Activated T-helper 1 cell treated with Interleukin-2 at 50 U/mL for 16 hours (primary cell): ENCODE measurements at places on chromosomes 12 and 14.
A peak's percentile ranks its signal among the peaks of the same experiment; 100 is the strongest.

DNA sequence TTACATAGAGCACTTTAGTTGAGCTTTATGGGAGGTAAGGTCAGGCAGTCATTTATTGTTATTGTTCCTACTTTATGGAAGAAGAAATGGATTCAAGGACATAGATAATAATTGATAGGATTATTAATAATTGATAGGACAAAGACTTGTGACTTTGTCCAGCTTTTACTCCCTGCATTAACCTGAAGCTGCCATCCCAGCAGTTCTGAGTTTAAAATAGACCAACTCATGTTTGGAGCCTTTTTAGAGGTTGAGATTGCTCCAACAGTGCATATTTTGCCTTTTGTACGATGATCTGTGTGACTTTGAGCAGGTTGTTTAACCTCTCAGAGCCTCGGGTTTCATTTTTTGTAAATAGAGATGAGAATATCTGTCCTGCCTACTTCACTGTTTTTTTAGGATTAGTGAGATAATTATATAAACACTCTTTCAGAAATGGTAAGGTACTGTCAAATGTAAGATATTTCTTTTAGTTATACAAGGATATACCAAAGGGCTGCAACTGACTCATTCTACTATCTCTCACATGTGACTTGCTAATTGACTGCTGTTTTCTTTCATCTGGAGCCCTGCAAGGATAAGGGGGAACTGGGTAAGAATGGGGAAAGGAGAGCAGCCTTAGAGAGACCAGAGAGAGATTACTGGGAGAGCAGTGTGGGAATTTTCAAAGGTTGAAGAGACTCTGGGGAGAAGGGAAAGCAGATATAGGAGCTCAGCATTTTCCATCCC is 15.3 kb downstream of the WDR20 start:
- DNase-seq: no peak

DNA sequence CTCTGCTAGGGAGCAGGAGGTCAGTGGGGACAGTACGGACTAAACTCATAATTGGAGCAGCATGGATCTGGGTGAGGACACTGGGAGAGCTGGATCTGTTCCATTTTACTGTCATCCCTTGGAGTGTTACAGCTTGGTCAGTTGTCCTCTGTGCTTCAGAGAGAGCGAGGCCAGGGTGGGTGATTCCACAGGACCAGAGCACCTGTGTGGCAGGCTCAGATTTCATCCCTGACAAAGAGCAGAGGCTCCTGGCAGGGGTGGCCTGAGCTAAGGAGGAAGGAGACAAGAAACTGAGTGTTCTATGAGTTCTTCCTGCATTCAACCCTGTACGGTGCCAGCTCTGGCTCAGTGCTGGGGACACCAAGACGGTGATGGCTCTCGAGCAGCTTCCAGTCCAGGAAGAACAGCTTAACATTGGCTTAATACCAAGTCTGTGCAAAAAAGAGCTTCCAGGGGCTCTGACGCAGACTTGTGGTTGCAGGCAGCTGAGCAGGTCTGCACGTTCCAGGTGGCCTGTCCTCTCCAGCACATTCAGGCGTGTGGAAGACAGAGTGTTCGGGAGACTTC is 8.4 kb upstream of the PGF start:
- DNase-seq: no peak

- no peak for DNase-seq
Measured at GRCh38 chr12:64385468-64385867, 5.1 kb downstream of the C12orf56 start.

DNA sequence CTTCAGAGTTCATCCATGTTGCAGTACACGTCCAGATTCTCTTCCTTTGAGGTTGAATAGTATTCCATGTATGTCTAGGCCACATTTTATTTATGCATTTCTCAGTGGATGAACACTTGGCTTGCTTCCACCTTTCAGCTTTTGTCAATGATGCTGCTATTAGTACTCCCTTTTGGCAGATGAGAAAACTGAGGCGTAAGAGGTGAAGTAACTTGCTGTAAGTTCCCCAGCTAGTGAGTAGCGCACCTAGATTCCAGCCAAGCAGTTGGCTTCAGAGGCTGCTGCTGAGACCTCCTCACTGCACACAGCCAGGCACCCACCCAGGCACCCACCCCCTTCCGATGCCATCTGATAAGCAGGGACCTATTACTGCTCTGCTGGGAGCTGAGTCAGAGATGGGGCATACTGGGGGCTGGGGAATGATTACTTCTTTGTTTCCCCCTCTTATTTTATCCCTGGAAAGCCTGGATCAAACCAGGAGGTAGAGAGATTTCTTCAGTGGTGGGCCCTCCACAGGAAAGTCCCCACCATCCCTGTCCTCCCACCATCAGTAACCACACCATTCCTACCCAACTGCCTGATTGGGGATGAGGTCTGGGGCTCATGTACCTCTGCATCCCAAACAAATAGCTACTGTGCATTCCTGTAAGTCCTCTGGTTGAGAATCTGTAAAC is 234.6 kb downstream of the PCNX1 start:
- no peak for DNase-seq

- DNase-seq: no peak
Measured at GRCh38 chr12:108277613-108278012, 61.5 kb downstream of the CMKLR1 start.

- DNase-seq: no peak
Measured at GRCh38 chr12:113504917-113505316, 33.2 kb upstream of the LHX5 start.

- no peak for DNase-seq
Measured at GRCh38 chr12:2092890-2093289, 40.1 kb downstream of the CACNA1C start.

DNA sequence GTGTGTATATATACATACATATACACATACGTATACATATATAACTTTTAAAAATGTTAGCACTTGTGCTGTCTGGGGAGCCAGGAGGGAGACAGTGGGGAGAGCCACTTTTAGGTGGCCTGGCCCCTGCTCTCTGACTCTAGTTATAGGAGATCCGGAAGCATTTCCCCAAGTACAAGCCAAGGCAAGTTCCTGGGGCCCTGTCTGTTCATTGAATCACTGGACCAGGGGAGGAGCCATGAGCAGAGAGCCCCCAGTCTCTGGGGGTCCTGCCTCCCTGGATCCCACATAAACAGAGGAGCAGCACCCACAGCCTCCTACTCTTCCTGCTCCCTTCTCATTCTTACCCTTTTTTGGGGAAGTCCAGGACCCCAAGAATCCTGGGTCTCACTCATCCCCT is 45.4 kb upstream of the TMED10 start:
- DNase-seq: no peak

- peak; percentile 13 for DNase-seq
Measured at GRCh38 chr12:26971963-26972362, 33.7 kb downstream of the FGFR1OP2 start.

DNA sequence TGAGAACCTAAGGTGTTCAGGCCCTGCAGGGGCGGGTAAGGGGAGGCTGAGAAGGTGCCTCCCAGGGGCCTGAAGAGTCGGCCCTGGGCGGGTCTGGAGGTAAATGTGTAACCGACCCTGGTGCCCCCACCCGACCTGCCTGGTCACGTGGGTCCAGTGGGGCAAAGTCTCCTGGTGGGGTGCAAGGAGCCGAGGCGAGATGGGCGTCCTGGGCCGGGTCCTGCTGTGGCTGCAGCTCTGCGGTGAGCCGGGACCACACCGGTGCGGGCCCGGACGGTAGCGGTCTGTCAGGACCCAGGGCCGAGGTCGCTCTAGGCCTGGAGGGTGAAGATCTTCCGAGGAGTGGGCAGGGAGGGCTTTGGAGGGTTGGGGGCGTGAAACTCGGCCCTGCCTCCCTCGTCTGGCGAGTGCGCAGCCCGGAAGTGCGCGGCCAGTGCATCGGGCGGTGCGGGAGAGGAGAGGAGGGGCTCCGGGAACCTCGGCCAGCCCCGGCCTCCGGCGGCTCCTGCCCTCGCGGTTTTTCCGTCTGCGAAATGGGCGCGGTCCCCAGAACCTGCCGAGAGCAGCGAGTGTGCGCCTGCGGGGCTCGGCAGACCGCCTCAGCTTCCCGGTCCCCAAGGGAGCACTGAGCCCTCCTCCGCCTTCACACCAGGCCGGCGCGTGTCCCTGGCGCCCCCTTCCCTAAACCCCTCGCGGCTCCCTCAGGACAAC is at the start of gene AMN:
Gene AMN (plus strand): TSS at position 174 of the 711 bp plus-strand sequence. CDS start 26 bp downstream, at position 200.
- no peak for DNase-seq

DNA sequence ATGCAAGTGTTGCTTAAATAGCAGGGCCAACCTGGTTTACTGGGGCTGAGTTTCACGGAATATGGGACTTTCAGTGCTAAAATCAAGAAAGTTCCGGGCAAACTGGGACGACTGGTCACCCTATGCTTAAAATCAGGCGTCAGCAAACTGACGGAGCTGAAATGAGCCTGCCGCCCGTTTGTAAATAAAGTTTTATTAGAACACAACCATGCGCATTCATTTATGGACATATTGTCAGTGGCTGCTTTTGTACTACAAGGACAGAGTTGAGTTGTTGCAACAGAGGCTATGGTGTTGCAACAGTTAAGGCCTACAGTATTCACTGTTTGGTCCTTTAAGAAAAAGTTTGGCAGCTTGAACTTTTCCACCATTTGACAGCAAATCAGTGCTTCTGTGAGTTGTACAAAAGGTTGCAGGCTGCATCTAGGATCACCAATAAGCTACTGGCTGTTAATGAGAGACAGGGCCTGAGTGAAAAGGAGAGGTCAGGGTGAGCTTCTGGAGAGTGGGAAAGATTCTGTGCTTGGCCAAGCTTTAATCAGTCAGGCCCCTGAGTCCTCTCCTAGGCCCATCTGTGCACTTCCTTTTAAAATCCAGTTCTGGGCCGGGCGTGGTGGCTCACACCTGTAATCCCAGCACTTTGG is 13.3 kb downstream of the SELPLG start:
- DNase-seq: no peak

DNA sequence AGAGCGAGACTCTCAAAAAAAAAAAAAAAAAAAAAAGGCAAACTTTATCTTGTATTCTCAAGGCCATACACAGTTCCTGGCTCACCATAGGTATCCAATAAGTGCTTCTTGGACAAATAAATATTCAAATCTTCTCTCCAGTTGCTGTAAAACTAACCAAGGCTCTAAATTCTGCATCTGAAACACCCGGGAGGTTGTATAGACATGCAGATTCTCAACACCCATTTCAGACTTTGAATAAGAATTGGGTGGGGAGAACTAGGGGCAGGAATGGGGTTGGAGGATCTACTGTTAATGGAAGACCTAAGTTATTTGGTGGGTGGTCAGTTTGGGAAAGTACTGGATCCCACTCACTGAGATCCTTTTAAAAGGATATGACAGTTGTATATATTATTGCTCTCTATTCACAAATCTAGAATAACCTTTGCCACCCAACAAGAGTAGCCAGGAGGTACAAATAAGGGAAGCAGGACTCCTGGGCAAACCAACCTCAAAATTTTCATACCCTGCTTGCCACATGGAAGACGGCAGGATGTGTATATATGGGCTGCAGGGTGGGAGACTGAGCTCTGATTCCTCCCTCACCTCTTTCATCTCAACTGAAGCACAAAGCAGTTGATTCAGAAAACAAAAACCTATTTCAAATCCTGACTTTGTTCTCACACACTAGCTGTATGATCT is 879 bp downstream of the GDF3 start:
- no peak for DNase-seq

DNA sequence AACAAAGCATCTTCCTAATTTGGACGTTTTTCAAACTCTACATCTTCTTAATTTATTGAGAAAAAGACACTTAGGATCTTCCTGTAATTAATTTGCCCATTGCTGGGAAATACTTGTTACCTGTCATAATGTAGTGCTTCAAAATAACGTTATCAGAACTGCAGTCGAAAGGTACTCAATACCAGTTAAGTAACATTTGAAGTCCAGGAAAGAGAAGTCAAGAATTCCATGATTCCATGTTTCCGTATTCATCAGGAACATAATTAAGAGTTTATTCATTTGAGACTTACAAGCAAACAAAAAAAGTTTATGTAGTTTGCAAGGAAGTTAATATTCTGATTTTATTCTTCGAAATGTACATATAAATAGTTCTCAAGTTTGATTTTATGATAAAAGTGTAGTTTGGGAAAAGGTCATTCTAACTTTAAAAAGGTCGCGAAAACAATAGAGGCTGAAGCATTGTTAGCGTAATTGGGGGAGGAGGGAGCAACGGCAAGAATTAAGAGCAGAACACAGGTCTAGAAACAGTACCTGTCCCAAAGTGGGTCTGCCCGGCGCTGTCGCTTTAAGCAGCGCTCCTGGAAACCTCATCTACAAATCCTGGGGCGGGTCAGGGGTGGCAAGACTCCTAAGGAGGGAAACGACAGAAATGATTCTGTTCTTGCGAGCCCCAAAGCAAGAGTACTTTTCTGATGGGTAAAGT is 1.2 kb upstream of the KCNMB4 start:
- DNase-seq: no peak

GRCh38 chr12:5453466-5453865 is 21.6 kb downstream of the NTF3 start:
- DNase-seq: no peak

DNA sequence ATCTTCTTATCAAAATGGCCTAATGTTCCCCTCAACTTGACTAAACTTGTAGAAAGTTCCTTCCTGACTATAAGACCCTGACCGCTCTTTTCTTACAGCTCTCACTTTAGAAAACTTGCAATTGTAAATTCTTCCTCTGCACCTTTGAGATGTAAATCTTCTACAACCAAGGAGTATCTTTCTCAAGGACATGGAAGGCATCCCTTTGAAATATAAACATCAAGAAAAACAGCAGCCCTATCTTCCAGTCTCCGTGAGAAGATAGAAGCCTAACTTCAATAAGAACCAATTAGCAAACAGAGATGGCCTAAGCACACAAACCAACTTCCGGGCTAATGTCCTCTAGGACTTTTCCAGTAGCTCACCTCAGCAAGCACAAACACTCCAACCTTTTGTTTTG is 210.3 kb downstream of the CPNE8 start:
- no peak for DNase-seq

DNA sequence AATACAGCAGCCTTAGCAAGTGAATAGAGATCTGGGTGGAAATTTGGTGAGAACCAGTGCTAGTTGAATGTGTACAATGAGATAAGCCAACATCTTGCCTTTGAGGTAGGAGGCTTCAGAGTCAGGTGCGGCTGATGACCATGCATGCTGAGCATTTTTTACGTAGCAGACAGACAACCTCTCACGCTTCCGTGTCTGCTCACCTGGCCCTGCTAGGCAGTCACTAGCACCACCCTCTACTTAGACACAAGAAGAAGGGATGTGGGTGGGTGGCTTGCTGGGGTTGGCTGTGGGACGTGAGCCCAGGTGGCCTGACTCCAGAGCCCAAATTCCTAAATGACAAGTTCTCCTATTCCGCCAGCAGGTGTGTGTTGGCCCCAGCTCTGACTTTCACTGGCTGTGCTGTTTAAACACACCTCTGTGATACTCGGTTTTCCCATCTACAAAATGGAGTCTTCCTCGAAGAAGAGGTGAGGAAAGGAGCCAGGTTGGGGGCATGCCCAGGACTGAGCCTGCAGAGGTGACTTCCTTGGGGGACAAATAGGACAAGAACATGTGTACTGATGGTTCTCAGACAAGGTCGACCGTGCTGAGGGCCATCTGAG is 57.8 kb upstream of the BCL11B start:
- no peak for DNase-seq
